GM12891 (cell line): ENCODE measurements at places on chromosomes 16 and 17.

DNA sequence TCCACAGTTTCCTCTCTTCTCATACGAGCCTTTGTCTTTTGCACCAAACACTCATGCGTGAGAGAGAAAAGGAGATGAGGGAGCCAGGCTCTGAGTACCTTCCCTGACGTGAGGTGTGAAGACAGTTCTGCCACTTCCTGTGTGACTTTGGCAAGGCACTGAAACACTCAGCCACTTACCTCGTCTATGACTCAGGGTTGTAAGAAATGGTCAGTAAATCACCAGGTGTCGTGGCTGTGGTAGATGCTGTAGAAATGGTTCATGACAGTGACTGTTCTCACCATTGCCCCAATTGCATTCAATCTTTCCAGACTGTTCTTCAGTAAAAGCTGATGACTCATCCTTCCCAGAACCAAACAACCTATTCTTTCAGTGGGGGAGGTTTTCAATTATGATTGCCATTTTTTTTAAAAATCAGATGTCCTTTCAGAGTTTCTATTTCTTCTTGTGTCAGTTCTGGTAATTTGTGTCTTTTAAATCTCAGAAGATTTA is 49.2 kb upstream of the CBFA2T3 start:
- DNase-seq, result no peak

DNA sequence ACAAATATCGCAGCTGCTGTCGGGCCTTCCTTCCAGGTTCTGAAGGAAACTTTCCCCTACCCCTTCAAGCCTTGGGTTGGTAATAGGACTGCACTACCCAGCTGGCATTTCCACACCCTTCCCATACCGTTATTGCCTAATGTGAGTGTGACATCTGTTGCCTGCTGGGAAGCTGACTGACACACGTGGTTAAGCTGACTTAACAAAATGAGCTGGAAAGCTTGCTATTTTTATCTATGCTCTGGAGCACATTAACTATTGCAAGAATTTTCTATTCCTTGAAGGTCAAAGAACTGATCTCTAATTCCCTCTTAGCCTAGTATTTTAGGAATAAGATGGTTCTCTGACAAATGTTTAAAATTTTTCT is 79.5 kb downstream of the PMP22 start:
- DNase-seq, result no peak

GRCh38 chr16:65908568-65908967 is 457.9 kb upstream of the CDH5 start:
- no peak for DNase-seq

DNA sequence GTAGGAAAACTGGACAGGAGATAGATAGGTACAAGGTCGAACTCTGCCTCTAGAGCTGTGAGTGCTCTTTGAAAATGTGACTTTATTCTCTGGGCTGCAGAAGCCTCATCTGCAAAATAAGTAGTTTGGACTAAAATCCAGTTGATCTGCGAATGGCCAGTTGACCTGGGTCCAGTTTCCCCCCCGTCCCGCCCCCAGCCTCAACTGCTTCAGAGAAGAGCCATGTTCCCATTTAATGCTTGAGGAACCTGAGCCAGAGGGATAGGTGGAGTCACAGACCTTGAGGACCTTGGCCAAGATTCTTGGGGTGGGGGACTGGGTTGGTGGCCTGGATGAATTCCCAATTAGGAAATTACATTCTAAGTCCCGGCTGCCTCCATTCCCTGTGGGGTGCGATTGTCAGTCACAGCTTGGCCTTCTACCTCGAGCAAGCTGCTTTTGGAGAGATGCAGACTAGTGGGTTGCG is 14.1 kb downstream of the TBX2 start:
- no peak for DNase-seq

DNA sequence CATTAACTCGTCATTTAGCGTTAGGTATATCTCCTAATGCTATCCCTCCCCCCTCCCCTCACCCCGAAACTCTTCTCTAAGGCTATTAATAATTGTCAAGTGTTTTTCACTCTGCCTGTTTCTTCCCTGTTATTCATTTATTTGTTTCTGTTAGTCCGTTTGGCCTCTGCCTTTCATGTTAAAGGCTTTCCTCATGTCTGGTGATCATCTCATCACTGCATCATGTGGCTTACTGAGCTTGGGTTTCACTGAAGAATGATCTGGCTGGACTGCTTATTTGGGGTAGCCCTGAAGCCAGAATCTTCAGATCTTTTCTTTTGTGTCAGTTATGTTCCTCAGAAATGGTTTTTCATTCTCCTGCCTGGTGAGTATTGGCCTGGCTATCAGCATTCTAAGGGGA is 9.5 kb downstream of the UTP4 start:
- no peak for DNase-seq

DNA sequence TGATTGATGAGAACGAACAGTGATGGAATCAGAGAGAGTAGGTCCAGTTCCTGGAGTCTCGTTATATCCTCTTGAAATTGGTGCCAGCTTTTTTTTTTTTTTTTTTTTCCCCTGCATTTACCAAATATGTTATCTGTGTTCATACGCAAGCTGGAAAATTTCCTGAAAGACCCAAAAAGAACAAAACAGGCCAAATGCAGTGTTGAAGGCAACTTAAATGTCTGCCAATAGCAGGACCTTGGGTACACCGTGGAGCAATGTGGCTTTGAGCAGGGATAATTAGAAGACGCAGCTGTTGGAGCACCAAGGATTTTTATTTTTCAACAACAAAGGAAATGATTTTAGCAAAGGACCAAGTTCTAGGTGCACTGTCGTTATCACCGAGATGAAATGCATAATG is 105.0 kb downstream of the ABCC6 start:
- DNase-seq, result no peak

GRCh38 chr16:10964891-10965326 is 20.5 kb downstream of the CLEC16A start:
- DNase-seq, result no peak

DNA sequence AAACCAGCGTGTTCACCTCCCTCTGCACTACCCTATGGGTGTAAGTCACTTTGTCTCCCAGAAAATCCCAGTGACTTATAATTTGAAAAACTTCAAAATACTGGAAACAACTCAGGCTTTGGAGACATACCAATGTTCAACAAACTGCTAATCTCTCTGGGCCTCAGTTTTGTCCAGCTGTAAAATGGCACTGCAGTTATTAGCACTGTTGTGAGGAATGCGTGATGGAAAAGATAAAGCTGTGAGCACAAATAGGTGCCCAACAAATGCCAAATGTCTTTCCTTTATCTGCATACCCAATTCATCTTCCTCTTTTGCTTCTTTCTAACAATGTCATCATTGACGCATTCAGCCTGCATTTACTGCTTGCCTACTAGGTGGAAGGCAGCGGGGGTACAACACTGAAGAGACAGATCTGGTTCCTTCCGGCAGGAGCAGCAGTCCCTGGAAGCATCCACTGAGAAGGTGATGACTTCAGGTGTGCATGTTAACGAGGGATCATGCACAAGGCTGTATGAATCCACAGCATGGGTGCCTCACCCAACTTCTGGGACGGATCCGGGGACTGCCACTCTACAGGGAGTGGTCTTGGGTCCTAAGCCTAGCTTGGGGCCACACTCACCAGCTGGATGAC is 63.4 kb downstream of the CYTH1 start:
- no peak for DNase-seq

- no peak for DNase-seq
Measured at GRCh38 chr16:78324649-78325285, 225.3 kb downstream of the WWOX start.

- DNase-seq, result no peak
Measured at GRCh38 chr16:89175280-89176146, 4.0 kb downstream of the CDH15 start.
